Adipocyte (in vitro differentiated cells): ENCODE measurements at places on chromosomes 6 and 20.

DNA sequence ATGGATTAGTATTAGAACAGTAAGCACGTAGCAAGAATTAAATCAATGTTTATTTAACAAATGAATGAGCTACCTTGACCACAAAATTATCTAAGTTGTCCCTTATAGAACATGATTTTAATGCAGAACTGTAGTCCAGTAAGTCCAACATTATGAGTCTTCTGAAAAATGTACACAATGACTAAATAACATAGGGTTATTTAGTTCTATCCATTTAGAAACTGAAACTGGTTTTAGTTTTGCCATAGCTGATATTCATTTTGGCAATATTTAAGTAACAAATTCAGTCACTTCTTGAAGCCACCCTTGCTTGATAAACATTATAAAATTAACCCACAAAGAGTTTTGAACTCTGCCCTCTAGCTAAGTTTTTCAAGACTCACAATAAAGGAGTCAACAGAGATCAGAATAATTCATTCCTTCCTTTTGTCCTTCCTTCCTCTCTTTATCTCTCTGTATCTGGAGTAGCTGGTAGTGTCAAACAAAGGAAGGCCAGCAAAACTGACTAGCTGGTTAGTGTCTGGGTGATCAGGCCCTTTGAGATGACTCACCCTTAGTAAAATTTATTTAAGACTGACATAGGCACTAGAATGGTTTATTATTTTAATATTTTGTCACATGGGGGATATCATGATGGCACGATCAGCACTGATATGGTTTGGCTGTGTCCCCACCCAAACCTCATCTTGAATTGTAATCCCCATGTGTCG is 115.1 kb downstream of the BTBD9 start:
- DNase-seq: no peak

- no peak for DNase-seq
Observed at GRCh38 chr6:167247814-167248595, 43.1 kb upstream of the UNC93A start.

GRCh38 chr20:17732907-17733521 is 33.2 kb downstream of the BANF2 start:
- DNase-seq: no peak

DNA sequence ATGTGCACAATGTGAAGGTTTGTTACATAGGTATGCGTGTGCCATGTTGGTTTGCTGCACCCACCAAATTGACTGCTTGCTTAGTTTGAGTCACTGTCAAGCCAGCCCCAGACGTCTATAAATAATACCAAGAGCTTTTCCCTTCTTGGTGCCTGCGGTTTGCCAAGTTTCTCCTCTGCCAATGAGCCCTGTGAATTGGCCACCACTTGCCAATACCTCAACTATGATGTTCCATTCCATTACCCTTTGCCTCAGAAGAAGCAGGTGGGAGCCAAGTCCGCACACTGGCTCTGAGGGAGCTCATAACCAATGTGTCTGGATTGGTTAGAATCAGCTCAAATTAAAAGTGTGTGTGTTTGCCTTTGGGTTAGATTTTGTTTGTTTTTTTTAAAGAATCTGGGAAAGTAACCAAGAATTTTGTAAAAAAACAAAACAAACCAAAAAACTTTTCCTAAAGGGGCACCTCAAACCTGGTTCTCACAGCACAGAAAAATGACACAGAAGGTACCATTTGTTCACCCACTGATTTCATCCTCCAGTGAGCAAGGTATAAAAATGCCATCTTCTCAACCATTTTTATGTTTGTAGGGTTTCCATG is 244.7 kb upstream of the PRND start:
- DNase-seq: peak; percentile 39

- DNase-seq: peak; percentile 74
Observed at GRCh38 chr6:79600812-79601609, 30.1 kb upstream of the SH3BGRL2 start.

- DNase-seq: no peak
Observed at GRCh38 chr6:136463743-136464142, 86.5 kb downstream of the MAP7 start.

DNA sequence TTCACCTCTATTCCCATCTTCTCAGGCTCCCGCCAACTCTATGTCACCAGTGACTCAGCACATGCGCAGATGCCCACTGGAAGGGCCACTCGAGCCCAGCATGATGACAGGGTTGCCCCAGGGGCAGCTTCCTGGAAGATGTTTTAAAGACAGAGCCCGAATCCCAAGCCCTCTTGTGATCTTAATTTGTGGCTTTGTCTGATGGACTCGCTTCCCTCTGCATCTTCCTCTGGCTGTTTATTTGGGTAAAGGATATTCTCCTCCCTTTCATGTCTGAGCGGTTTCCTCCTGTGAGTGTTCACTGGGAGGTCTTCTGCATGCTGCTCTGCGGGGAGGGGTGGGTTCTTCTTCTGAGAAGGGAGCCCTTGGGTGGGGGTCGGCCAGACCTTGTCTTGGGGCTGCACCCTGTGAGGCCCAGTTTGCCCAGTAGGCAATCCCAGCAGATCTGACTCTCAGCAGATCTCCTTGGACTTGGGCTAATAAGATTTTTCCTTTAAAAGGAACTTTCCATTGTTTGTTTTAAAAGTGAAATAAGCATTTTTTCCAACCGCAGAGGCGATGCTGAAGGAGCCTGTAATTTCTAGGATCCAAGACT is 401.0 kb downstream of the CDC5L start:
- peak; percentile 42 for DNase-seq

DNA sequence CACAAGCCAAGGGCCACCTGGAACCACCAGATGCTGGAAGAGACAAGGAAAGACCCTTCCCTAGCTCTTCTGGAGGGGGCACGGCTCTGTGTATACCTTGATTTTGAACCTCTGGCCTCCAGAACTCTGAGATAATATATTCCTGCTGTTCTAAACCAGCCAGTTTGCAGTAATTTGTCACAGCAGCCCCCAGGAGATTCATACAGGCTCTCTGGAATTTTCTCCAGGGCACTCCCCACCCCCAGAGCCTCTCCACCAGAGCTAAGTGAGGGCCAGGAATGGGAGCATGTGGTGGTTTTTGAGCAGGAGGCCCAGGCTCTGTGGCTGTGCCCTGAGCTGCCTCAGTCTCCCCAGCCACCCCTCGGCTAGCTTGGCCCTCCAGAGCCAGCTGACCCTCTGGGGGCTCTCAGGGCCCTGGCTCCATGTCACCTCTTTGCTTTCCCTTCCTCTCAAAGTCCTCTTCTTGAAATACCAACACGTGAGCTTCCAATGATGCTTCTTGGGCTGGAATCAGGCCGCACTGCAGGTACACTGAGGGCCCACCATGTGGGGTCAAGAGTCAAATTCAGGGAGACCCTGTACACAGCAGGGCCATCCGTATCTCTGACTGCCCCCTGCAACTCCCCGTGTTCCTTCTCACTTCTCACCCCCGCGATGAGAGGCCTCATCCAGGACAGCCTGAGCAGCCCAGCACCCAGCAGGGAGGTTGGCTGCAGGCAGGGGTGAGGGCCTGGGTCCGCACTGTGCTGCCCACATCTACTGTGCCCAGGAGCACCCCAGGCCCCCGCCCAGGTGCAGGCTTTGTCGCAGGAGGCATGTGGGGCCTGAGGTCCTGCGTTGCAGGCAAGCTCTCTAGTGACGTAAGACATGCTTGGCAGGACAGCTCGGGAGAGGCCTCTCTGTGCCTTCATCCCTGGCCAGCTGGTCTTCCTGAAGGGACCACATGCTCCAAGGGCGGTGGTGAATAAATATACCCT is 155.5 kb downstream of the ANKRD60 start:
- DNase-seq: no peak

DNA sequence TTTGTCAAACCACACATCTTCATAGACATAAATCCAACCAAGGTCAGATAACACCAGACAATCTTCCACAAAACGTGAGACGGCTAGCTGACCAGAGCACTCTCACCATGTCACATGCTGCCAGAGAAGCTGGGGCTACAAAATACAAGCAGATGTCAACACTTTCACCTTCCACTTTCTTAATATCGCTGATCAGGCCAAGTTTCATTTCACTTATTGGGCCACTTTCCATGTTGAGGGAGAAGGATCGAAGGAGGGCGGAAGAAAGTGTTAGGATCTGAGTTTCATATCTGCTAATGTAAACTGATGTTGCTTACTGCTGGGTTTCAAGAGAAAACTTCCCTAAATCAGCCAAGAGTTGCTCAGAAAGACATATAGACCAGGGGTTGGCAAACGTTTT is 177.0 kb upstream of the PRDM1 start:
- DNase-seq: no peak

DNA sequence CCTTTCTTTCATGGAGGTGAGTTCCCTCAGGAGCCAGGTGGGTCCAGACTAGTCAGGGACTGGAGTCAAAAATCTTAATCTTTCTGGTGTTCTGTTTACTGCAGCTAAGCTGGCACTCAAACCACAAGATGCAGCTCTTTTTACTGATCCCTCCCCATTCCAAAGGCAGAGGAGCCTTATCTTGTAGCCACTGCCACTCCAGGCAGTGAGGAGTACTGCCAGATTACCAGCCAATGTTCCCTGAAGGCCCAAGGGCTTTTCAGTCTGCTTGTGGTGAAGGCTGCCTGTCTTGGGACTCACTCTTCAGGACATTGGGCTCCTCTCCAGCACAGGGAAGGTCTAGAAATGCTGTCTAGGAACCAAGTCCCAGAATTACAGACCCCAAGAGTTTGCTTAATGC is 490.4 kb upstream of the ADGRB3 start:
- DNase-seq: no peak

GRCh38 chr6:14143305-14143704 is 25.7 kb downstream of the CD83 start:
- DNase-seq: no peak

GRCh38 chr20:58480551-58481336 is 34.5 kb downstream of the APCDD1L start:
- no peak for DNase-seq

- no peak for DNase-seq
Observed at GRCh38 chr6:105163183-105163582, 16.6 kb downstream of the POPDC3 start.

GRCh38 chr6:110581679-110582078 is 105.3 kb upstream of the SLC22A16 start:
- no peak for DNase-seq

GRCh38 chr6:109143191-109143590 is 47.9 kb downstream of the CEP57L1 start:
- DNase-seq: no peak

GRCh38 chr20:44888226-44889103 is 3.0 kb downstream of the YWHAB start:
- DNase-seq: peak; percentile 42

GRCh38 chr6:8819446-8819845 is 384.1 kb upstream of the SLC35B3 start:
- no peak for DNase-seq

GRCh38 chr20:22836211-22836610 is 198.9 kb upstream of the SSTR4 start:
- peak; percentile 47 for DNase-seq

- DNase-seq: no peak
Observed at GRCh38 chr20:59152559-59153354, 10.9 kb upstream of the ZNF831 start.

- no peak for DNase-seq
Observed at GRCh38 chr6:12012038-12012557, at the start of gene HIVEP1. Gene HIVEP1 (plus strand): TSS chr6:12012312. CDS start chr6:12015629, 3,317 bp downstream.

DNA sequence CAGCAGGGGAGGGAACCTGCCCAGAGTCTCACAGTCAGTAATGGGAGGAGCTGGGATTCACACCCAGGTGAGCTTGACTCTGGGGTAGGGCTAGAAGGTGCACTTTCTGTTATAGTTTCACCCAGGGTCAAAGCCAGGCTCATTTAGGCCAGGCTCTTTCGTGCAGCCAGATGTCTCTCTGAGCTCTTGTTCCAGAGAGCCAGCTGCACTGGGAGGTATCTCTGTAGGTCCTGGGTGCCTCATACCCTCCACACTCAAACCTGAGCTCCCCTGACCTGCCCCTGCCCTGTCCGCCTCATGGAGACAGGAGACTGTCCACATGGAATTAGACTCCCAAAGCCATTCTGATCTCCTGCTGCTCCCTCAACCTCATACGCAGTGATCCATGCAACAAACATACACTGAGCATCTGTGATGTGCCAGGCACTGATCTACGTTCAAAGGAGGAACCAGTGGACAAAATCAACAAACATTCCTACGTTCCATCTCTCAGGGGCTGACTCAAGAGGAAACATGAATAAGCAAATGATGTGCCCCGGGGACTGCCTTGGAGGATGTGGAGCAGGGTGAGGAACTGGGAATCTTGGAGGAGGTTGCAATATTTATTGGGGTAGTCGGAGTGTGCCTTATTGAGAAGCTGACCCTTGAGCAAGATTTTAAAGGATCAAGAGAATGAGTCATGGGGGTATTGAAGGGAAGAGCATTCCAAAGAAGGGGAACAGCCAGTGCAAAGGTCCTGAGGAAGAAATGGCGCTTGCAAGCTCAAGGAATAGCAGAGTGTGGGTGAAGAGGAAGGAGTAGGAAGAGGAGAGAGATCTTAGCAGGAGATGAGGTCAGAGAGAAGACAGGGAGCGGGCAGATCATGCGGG is 71.3 kb upstream of the TOX2 start:
- DNase-seq: peak; percentile 59

DNA sequence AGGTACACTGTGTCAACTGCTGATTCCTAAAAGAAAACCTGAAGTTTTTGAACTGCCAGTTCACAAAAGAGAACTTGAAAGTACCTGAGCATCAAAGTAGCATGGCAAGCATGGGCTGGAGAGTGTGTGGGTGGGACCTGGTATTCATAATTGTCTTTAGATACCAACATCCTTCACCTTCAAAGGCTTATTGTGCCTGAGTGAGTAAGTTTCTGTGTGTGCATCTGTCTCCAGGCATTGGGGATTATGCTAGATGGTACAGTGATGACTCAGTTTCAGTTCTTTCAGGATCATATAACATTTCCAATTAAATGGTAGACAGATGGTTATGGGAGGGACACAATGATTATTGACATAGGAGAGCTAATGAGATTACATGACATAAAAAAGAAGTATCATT is 238.5 kb downstream of the ZFAND3 start:
- DNase-seq: peak; percentile 63
